HFF-Myc (cell line): ENCODE measurements at places on chromosomes 2 and 18.

DNA sequence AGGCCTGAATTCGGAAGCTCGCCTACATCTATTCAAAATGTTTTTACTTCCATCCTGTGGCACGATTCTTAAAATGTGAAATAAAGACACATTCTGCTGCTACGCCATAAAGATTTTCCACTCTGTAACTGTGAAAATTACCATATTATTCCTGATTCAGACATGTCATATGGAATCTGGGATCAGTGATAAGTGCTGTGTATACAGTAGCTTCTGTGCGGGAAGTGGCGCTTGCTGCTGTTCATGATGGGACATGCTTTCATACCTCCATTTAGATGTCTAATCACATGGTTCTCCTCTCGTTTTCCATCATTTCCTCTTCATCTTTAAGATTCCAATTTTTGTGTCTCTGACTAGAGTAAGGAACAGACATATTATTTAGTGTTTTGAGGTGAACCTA, 163.2 kb downstream of the TMEM182 start:
- no peak for DNase-seq

DNA sequence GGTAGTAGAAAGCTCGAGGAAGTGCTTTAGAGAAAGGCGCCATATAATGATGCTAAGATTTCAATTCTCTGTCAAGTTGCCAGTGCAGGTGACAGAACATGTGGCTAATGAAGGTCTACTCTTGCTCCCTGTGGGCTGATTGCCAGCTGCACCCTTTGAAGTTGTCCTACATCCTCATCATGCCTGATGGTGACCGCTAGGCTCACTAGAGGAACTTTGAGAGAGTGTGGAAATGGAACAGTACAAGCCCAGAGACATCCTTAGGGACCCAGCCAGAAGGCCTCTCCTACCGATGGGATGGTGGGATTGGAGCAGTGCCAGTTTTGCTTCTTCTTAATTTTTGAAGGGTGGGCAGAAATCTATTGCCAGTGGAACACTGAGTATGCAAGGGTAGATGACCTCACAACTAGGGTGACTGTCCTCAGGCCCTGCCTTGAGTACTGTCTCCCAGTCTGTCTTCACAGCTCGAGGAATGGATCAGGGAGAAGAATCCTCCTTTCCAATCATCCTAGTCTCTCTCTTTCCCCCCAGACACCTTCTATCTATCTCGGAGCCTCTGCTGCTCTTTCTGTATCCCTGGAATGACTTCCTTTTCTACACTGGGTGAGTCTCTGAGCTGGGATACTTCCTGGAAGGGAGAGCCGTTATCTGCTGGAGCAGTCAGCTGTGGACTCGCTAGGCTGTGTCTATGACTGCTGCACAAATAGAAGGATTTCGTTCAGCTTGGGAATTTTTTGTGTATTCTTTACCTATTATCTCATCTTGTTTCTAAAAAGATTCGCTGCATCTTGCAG, 33.5 kb downstream of the LGALSL start:
- DNase-seq: no peak

DNA sequence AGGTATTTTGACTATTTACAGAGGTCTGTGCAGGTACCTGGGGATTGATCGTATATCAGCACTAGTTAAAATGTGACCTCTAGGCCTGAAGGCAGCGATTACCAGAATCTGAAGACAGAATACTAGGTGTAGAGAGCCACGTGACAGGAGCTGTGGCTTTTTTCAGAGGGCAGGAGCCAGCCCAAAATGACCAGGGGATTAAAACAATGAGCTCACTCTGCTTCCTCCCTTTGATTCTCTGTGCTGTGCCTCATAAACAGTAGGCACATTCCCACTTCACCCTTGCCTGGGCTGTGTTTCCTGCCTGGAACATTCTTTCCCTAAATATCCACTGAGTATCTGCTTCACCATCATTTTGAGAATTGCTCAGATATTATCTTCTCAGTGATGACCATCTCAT, 15.2 kb downstream of the ITGAV start:
- no peak for DNase-seq

- DNase-seq: no peak
Measured at GRCh38 chr18:28820353-28820752, 643.4 kb upstream of the CDH2 start.

GRCh38 chr2:86623043-86623493, 597 bp downstream of the RNF103 start:
- no peak for DNase-seq

DNA sequence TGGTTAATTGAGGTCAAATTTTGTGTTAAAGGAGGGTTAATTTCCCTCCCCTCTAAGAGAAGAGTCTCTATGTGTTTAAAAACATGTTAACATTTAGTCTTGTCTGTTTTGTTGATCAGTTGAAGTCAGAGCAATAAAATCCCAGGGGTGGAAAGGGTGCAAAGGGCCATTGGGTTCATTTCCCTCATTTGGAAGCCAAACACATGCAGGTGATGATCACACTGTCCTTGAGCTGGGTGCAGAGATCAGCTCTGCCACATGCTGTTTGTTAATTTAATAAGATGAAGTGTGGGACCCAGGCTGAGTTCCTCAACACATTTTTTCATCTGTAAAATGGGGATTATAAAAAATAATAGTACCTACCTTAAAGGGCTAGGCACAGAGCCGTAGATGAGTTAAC, 260.9 kb downstream of the LPIN1 start:
- DNase-seq: no peak

- no peak for DNase-seq
Measured at GRCh38 chr2:53448591-53448990, 319.0 kb upstream of the CHAC2 start.

- DNase-seq: no peak
Measured at GRCh38 chr2:70528929-70529328, 24.7 kb downstream of the TGFA start.

DNA sequence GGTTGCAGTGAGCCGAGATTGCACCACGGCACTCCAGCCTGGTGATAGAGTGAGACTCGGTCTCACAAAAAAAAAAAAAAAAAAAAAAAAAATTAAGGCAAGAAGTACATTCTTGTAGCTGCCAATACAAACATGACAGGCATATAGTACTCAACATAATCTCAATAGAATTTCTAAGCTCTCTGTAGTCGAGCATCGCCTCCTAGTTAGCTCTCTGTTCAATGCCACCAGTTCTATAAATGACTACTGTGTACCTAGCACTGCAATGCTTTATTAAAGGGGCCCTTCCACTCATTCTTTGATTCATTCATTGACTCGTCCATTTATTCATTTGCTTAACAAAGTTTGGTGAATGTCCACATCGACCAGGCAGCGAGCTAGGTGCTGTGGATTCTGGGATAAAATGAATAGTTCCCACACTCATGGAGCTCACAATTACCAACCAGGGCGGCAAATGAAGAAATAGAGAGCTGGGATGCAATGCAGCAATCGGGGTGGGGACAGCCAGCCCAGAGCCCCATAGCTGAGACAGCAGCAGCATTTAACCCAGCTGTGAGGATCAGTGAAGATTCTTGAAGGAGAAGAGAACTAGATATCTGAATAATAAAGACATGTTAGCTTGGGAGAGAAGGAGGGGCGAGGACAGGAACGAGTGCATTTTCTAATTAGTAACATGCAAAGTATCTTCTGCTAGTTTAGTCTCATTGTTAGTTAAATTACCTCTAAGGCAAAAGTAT, 349.8 kb downstream of the LPIN1 start:
- no peak for DNase-seq

DNA sequence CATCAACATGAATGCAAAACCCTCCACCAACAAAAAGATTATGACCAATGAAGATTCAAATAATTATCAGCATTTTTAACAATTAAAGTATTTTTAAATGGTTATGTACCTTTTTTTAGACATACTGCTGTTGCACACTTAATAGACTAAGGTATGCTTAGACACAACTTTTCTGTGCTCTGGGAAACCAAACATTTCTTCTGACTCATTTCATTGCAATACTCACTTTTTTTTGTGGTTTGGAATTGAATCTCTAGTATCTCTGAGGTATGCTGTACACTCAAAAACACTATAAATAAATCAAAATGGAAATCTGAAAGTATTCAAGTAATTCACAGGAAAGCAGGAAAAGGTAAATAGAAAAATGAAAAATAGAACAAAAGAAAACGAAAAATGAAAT, 247.9 kb upstream of the POU3F3 start:
- DNase-seq: no peak

- no peak for DNase-seq
Measured at GRCh38 chr2:26978061-26978596, 7.7 kb downstream of the MAPRE3 start.

DNA sequence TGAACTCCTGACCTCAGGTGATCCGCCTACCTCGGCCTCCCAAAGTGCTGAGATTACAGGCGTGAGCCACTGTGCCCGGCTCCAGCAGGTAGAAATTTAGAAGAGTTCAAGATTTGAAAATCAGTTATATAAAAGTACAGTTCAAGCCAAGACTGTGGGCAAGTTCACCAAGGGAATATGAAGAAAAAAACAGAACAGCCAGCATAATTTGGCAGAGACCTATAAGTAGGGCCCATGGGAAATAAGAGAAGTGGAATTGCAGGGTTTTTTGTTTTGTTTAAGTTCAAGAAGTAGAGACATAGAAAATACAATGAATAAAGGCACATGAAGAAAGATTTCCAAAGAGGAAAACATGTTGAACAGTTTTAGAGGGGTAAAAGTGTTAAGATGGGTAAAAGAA, 57.9 kb downstream of the BAZ2B start:
- DNase-seq: no peak

- no peak for DNase-seq
Measured at GRCh38 chr18:7735196-7735595, 168.1 kb downstream of the PTPRM start.

- DNase-seq: no peak
Measured at GRCh38 chr2:70552501-70553333, 909 bp downstream of the TGFA start.

DNA sequence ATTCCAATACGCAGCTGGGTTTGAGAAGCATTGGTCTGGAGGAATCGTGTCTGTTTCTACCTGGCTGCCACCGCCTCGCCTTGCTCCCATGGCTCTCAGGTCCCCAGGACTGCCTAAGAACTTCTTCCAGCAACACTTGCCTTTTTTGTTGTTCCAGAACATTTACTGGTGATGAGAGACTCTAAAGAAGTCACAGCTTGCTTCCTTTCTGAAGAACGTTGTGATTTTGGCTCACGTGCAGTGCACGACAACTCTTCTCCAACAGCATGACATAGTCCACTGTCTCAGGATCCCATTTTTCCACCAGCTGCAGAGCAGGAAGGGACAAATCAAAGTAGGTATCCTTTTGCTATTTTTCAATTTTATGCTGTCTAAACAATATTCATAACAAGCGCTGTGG, 940.9 kb downstream of the SLC4A3 start:
- no peak for DNase-seq

DNA sequence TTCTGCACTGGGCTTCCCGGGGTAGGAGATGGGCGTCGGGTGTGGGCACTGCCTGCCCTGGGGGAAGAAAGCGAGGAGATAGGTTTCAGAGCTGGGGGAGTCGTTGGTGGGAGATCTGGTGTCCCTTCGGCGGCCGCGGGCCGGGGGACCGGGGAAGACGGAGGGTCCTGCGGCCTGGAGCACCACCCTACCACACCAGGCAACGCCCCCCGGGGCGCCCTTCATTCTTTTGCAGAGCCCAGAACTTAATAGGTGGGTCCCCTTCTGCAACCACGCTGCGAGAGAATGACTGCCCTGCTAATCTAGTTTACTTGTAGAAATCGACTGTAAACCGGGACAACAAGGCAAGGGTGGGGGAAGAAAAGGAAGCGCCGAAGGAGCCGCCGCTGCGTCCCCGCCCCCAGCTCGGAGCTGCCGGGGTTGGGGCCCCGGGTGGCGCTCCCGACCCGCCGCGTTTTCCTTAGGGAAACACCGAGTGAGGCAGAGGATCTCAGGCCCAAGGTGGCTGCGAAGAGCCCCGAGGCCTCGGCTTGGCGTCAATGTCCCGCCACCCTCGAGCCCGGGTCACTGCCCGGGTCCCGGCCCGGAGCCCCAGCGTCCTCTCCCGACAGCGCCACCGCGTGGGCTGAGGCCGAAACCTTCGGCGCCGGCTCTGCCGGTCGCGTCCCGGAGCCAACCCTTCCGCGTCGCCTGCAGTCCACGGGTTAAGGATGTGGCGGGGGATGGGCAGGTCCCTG, 5.4 kb upstream of the SATB2 start:
- DNase-seq: no peak

- DNase-seq: no peak
Measured at GRCh38 chr2:71811157-71811556, 336.5 kb downstream of the CYP26B1 start.

DNA sequence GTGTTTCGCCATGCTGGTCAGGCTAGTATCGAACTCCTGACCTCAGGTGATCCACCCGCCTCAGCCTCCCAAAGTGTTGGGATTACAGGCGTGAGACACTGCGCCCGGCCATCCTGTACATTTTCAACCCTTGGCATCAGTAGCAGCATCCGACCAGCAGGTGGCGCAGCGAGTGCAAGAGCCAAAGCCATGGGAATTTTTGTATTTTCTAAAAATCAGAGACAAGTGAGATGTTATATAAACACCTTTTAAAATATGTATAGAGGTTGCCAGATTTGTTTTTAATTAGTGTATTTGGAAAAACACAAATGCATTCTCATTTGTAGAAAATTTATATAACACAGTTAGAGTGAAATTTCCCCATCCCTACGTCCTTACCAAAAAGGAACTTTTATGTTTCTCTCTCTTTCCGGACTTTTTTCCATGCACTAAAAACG, 36.8 kb downstream of the MOGAT1 start:
- DNase-seq: no peak

DNA sequence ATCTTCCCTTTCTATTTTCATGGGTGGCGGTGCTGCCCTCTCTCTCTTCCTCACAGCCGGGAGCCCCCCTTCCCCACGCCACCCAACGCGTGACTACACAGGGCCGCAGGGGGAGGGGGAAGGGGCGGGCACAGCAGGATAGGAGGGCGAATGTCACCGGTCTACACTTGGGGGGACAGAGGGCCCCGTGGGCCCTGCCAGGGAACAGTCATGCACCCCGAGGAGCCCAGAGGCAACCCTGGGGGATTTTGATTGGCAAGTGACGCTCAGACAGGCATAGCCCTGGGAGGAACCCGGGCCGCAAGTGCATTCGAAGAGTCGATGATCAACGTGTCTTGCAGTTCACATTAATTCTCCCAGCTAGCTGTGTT, 91.1 kb upstream of the ANKRD30BL start:
- no peak for DNase-seq

DNA sequence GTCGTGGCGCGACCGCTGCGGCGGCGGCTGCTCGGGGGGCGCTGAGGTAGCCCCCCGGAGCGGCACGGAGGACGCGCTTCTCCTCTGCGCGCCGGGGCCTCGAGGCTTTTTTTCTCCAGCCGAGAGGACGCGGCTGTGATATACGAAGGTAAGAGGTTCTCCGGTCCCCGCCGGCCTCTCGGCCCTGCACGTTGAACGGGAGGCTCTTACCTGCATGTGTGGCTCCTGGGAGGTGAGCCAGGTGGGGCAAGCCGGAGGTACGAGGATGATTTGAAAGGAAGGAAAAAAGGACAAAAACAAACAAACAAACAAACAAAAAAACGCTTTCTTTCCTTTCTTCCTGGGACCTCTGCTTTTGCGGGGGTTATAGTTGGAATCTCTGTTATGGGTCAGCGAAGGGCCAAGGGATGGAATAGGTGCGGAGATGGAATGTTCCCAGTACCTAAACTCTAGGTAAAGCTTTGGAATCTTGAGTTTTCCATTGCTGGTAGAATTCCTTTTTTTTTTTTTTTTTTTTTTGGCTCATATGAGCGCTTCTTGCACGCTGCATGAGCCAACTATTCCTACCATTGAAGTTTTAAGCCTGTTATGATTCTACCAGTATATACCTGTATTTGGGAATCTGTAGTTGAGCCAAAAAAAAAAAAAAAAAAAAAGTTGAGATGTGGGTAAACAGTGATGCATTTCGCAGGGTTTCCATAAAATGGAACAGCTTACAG, 674 bp downstream of the PTPN4 start:
- no peak for DNase-seq

GRCh38 chr2:145875016-145875415, 1355.1 kb upstream of the ZEB2 start:
- no peak for DNase-seq
